Stimulated activated CD8-positive, alpha-beta memory T cell treated with anti-CD3 and anti-CD28 coated beads, Interleukin-4, amount 100 ng/mL, for 1 hour (primary cell): ENCODE measurements at places on chromosomes 6 and 20.
A peak's percentile ranks its signal among the peaks of the same experiment; 100 is the strongest.

DNA sequence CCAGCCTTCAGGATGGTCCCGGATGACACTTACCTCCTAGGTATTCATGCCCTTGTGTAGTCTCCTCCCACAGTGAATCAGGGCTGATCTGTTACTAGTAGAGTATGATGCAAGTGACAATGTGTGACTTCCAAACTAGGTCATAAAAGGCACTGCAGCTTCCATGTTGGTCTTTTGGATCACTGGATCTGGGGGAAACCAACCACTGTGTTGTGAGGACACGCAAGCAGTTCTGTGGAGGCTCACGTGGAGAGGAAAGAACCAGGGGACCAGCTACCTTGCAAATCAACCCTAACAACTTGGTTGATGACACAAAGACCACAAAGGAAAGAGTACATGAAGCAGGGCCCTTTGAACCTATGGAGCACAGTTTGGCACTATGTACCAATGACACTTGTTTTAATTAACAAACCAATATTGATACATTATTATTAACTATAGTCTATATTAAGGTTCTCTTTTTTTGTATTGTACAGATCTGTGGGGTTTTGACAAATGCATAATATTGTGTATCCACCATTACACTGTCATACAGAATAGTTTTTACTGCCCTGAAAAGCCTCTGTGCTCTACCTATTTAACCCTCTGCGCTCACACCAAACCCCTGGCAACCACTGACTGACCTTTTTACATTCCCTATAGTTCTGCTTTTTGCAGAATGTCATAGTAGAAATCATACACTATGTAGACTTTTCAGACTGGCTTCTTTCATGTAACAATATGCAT is 16.3 kb upstream of the SDCBP2 start:
- no peak for DNase-seq

GRCh38 chr6:133740218-133740617 is 148.7 kb upstream of the TCF21 start:
- no peak for DNase-seq

GRCh38 chr6:151388997-151389617 is 2.3 kb downstream of the ZBTB2 start:
- no peak for DNase-seq

- no peak for DNase-seq
Measured at GRCh38 chr6:2793534-2794151, 28.4 kb downstream of the WRNIP1 start.

- DNase-seq, result no peak
Measured at GRCh38 chr6:32685603-32686002, 19.1 kb upstream of the HLA-DQB1 start.

GRCh38 chr20:59733351-59733750 is 129.0 kb downstream of the PHACTR3 start:
- no peak for DNase-seq

- DNase-seq, result no peak
Measured at GRCh38 chr20:53805895-53806384, 212.3 kb upstream of the ZNF217 start.

DNA sequence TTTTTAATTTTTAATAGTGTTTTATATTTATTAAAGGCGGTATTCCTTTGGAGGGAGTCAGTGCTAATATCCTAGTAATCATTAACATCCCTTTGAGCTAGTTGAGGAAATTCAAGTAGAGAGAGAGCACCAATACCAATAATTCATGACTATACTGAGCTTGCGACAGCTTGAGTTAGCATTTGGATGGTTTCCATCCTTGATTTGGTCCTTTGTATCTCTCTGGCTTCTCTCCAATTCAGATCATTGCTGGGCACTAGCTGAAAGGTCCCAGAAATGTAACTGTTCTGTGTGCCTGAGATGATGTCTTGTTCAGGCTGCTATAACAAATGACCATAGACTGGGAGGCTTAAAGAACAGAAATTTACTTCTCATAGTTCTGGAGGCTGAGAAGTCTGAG is 77.0 kb downstream of the RNF144B start:
- DNase-seq, result no peak

GRCh38 chr20:63588641-63589041 is 14.6 kb upstream of the HELZ2 start:
- no peak for DNase-seq

DNA sequence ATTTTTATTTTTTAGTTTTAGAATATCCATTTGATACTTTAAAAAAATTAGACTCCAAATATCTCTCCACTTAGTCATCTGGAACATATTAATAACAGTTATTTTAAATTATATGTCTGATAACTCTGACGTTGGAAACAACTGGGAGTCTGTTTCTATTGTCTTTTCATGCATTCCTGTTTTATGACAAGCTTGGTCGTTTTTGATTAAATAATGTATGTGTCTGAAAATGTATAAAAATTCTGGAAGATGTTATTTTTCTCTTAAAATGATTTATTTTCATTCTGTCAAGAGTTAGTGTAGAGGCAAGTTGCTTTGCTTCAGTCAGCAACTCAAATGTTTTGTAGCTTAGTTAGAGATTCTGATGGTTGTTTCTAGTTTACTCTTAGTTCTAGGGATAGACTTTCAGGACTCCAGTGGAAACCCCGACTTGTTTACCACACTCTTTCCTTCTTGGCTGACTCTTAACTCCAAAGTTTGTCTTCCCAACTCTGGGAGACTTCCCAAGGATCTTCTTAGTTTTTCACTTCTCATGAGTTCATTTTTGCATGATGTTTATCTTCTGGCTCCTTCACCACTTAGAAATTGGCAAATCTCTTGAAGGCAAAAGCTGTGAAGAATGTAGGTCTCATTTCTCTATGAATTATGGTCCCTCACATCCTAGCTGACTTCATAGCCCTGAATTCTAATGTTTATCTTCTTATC is 190.9 kb downstream of the LAMA2 start:
- DNase-seq, result no peak

- DNase-seq, result no peak
Measured at GRCh38 chr6:135202836-135203235, 21.7 kb downstream of the MYB start.

DNA sequence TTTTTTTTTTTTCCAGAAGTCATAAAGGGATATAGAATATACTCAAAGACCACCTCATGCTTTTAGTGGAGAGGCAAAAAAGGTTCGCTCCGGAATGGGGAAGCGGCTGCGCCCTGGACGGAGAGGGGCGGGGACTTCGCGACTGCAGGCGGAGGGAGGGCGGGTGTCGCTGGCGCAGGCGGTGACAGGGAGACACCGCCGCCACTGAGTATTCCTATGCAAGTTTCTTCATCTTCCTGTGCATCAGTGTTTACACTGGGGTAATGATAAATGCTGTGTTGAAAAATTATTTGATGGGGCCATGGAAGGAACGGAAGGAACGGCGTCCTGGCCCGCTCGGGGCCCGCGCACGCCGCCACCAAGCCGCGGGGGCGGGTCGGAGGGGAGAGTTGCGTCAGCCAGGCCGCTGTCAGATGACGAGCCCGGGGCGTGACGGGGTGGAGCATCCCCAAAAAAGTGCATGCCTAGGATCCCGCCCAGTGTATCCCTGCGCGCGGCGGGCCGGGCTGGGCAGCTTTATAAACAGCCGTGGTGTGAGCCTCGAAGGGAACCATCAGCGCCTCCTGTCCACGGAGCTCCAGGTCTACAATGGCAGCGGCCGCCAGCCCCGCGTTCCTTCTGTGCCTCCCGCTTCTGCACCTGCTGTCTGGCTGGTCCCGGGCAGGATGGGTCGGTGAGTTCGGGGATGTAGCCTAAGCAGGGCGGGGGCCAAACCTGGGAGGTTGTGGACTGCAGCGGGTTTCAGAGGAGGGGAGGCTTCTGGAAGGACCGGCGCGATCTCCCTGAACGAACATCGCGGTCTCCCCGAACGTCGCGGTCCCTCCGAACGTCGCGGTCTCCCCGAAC is at the start of gene ULBP1:
TSS of gene ULBP1 (plus strand) at position 482 of the 846 bp plus-strand sequence. CDS start at position 589, 107 bp downstream.
- peak; percentile 43 for DNase-seq

GRCh38 chr6:31899215-31899614 is 1.7 kb upstream of the EHMT2 start:
- DNase-seq, result no peak

DNA sequence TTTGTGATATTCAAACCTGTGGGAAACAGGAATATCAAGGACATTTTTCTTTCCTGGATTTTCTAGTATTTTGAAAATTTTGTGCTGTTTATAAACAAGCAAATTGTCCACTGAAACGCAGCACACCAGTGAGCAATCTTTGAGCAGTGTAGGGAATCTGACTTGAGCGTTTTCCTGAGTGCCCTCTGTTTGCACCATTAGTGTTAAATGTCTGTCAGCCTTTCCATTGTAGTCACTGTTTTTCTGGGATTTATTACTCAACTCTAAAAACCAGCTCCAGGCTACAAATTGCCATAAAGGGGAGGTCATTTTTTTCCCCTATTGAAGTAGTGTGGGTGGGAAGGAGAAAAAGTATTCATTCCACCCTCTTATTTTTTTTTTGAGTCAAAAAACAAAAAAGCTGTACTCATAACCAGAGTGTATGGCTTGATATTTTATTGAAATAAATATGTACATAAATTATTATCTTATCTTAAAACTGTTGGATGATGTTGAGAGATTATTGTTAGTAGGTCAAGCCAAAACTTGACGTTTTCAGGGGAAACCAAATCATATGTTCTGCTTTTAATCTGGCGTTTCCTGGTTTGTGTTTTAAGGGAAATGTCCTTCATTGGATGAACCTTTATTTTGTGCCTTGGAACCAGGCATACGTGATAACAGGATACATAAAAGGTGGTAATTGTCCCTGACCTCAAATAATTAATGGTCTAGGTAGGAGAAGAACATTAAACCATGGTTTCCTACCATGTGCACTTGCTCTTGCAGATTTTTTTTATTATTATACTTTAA is 51.8 kb downstream of the TSHZ2 start:
- DNase-seq, result no peak
